ENCODE measurements at places on chromosomes 12 and 14.

DNA sequence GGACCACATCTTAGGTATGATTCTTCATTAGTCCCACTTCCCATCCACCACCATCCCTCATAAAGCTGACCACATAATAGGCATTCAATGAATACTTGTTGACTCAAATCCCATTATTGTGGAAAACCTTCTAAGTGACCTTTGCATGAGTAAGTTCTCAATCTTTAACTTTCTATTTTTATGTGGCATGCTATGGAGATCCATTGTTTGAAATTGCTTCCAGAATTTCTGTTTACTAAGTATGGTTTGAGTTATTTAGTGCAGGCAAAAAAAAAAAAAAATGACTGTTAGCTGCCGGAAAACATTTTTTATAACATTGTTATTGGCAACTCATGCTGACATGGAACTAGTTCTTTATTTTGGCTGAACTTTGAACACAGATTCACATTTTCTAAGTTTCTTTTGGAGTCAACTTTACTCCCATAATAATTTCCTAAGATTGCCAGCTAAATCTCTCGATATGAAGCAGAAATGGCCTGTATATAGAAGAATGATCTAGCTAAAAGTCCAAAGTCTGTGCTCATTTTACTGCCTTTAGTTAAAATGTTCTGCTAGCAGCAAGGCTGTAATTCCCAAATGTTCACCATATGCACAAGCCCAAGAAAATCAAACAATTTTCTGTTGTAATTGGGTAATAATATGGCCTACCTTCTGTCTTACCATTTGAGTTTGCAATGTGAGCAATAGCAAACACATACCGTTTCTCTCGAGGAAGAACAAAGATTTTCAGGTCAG, 77.9 kb downstream of the PTGER2 start:
- peak; percentile 55 for DNase-seq

- no peak for DNase-seq
Observed at GRCh38 chr12:48459259-48459658, 13.1 kb upstream of the ANP32D start.

DNA sequence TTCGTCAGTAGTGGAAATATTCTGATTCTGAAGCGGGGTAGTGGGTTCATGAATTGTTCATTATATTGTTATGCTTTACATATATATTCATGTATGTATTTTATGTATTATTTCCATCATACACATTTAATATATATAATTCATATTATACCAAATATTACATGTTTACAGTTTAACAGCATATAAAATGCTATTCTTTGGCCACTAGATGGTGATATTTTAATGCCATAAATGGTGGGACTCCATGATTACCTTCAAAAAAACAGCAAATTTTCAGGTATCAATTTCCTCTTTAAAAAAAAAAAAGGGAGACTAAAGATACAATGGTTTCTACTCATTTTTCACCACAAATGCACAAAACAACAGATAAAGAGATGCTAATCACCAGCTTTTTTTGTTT, 41.0 kb downstream of the BDKRB1 start:
- no peak for DNase-seq

GRCh38 chr12:45557016-45557415, 172.5 kb upstream of the ARID2 start:
- no peak for DNase-seq

DNA sequence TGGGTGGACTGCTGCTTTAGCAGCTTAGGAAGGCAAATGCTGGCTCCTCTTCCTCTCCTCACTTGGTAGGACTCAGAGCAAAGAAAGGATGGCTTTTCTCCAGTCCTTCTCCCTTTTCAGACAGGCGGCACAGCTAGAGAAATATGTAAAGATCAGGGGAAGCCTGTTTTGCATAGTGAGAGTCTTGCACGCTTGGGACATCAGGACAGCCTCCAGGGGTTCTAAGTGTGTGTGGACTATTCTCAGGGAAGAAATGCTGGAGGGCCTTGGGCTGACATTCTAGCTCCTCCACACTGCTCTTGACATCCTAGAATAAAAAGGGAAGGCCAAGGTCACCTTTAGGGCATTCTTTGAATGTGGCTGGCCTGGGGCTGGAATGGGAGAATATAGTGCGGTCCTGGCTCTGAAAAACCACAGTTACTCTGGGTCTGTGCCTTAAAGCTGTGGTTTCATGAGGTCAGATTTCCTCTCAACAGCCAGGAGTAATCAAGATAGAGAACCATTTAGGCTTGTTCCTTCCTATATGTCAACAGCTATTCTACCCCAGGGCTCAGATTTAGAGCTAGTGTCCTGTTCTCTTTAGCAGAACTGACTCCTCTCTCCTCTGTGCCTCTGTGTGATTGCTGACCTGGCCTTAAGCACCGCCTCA, 24.3 kb downstream of the CMA1 start:
- peak; percentile 8 for DNase-seq

DNA sequence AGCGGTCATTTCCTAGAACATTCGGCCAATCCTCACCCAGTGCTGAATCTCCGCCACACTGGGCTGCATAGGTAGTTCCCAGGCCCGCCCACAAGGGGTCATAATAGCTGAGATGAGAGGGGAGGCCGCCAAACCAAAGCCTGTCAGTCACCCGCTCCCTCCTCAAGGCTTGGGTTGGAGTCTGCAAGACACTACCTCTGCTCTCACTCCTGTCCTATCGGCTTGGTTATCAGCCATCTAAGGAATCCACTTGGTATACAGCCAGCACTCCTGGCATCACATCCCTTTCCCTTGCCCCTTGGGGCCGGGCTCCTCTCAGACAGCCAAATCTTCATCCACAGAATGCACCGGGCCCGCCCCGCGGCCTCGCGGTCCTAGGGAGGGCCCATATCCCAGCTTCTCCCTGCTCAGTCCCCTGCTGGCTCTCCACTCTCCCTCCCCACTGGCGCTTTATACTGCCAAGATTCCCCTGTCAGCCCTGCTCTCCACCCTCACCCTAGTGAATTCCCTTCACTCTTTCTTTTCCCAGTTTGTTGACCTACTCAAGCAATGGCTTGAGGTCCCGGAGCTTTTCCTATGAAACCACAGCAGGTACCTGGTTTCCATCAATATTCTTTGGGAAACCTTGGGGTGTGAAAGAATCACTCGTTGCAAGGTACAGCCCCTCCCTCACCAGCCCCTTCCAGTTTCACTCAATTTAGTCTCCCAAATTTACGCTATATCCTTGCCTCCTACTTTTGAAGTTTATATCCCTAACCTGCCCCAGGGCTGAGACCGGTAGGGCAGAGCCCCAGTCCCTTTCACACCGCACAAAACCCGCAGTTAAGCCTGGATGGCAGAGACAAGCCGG, 1.4 kb downstream of the IFFO1 start:
- DNase-seq = no peak

GRCh38 chr14:99744199-99744872, 48.9 kb upstream of the EML1 start:
- no peak for DNase-seq

DNA sequence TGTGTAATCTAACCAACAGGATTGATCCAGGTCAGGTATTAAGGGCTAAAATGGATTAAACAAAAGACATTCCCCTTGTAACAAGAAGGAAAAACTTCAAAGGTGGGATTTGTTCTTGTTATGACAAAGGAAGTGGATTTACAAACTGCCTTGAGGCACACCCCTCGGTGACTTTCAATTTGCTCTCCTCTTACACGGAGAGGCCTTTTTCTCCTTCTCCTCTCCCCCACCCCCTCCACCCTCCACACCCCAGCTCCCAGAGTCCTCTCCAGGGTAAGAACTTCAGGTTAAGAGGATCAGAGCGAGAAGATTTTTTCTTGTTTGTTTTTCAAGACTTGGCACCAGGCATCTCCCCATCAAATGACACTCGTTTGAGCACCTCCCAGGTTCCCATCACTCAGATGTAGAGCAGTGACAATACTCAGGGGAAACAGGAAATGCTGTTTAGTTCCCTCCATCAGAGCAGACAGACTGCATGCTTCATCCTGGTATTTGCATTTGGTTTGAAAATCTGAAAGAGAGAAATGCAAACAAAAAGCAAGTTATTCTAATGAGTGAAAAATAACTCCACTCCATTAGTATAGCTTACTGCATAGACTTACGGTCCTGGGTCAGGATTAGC, 77.6 kb upstream of the TMEM260 start:
- no peak for DNase-seq

DNA sequence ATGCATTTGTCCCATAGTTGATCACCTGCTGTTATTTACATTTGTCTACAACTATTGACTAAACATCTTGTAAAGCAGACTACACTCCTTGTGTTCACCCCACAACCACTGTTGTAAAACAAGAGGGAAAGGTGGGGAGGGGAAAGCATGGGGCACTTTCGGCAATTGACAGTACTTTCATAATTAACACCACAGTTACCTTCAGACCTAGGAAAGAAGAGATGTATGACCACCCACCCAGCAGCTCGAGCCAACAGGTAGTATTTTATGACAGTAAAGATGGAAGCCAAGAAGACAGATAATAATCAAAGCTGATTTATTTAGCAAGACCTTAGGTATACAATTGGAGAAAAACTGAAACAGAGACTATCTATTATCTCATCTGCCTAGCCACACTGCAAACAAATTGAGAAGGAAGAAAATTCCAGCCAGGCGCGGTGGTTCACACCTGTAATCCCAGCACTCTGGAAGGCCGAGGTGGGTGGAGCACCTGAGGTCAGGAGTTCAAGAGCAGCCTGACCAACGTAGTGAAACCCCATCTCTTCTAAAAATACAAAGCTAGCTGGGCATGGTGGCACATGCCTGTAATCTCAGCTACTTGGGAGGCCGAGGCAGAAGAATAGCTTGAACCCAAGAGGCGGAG, 11.2 kb downstream of the HECTD4 start:
- no peak for DNase-seq

DNA sequence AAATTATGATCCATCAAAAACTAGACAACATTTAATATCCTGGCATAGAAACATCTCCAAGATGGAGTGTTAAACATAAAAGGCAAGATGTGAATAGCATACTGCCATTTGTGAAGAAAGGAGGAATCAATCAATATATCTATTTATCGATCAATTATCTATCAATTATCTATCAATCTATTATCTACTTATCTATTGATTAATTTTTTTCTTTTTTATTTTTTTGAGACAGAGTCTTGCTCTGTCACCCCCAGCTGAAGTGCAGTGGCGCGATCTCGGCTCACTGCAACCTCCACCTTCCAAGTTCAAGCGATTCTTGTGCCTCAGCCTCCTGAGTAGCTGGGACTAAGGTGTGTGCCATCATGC, 117.0 kb upstream of the RFLNA start:
- no peak for DNase-seq

GRCh38 chr12:89988188-89988915, 279.7 kb upstream of the ATP2B1 start:
- no peak for DNase-seq

DNA sequence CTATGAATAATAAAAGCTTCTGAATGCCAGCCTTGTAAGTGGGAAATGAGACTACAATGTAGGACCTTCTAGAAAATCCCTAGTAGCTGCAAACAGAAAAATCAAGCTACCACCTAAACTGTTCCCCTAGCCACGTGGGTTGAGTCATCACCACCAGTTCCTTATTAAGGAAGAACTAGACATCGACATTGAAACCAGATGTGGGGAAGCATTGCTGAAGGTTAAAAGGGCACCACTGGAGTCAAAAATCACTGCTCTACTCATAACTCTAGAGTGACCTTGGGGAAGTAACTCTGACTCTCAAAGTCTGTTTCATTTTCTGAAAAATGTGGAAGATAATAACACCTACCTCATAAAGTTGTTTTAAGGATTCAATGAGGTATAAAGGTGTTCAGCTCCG, 9.4 kb upstream of the CNIH1 start:
- no peak for DNase-seq

DNA sequence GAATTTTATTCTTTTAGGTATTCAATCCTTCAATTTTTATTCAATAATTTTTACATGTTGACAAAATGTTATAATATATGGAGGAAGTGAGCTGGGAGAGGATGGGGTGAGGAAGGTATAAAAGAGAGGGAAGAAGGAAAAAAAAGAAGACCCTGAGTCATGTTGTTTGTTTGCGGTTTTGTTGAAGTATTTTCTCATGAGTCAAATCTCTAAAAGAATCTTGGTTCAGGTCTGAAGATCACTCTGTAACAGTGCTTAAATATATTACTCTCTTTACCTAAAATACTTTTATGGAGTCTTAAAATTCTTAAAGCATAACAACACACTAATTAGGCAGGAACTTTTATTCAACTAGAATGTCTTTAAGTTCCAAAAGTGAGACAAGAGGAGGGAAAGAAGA, 489.6 kb upstream of the GARIN6 start:
- DNase-seq = no peak

GRCh38 chr14:81137316-81137715, 83.4 kb downstream of the GTF2A1 start:
- DNase-seq = peak; percentile 46

DNA sequence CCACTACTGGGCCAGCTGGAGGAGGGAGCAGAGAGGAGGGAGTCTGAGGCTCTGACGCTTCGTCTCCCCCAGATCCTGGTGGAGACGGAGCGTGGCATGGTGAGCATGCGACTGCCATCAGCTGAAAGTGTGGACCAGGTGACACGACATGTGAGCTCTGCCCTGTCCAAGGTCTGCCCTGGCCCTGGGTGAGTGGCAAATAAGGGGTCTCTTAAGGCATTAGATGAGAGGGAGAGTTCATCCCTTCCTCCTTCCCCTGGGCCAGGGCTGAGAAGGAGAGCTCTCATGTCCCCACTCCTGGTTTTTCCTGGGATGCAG, 2.5 kb downstream of the CARMIL3 start:
- DNase-seq = no peak

DNA sequence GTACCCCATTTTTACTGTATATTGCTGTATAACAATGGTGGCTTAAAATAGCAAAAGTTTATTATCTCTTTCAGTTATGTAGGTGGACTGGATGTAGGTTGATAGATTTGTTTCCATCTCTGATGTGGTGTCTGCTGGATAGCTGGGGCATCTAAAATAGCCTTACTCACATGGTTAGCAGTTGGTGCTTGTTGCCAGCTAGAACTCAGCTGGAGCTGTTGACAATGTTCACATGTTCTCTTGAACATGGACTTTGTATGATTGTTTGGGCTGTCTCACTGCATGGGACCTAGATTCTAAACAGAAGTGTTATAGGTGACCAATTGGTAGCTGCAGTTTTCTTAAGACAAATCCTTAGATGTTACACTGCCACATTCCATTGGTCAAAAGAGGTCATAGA, 126.9 kb downstream of the GPHN start:
- DNase-seq = no peak

DNA sequence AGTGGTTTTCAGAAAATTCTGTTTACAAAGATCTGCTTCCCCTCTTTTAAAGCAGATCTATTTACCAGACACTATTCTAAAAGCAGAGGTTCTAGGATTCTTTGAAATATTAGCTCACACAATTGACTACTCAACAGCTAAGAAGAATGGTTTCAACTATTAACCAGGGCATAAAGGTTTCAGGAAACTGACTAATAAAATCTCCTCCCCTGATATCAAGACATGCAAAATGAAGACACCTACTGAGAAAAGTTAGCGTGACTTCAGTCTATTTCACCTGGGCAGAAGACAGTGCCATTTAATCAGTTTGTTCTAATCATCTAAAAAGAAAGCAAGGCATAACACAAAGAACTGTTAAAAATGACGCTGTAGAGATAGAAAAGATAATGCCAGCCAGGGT, 22.2 kb downstream of the DAD1 start:
- no peak for DNase-seq

- peak; percentile 18 for DNase-seq
Observed at GRCh38 chr12:102702447-102703114, 214.5 kb downstream of the PAH start.

- no peak for DNase-seq
Observed at GRCh38 chr12:6699989-6700645, 498 bp downstream of the PIANP start.

- no peak for DNase-seq
Observed at GRCh38 chr12:262817-263216, at the start of gene SLC6A13. TSS of gene SLC6A13 (minus strand) at chr12:262836. CDS start at chr12:260052, 2,784 bp downstream.

Measured in skeletal muscle cell (primary cell).